ENCODE measurements at places on chromosomes 6 and 20. TPM values are rescaled to one million over a fixed set of nuclear protein-coding genes. Genes with fewer than 3 reads are reported as not detected.
A peak's percentile ranks its signal among the peaks of the same experiment; 100 is the strongest.

DNA sequence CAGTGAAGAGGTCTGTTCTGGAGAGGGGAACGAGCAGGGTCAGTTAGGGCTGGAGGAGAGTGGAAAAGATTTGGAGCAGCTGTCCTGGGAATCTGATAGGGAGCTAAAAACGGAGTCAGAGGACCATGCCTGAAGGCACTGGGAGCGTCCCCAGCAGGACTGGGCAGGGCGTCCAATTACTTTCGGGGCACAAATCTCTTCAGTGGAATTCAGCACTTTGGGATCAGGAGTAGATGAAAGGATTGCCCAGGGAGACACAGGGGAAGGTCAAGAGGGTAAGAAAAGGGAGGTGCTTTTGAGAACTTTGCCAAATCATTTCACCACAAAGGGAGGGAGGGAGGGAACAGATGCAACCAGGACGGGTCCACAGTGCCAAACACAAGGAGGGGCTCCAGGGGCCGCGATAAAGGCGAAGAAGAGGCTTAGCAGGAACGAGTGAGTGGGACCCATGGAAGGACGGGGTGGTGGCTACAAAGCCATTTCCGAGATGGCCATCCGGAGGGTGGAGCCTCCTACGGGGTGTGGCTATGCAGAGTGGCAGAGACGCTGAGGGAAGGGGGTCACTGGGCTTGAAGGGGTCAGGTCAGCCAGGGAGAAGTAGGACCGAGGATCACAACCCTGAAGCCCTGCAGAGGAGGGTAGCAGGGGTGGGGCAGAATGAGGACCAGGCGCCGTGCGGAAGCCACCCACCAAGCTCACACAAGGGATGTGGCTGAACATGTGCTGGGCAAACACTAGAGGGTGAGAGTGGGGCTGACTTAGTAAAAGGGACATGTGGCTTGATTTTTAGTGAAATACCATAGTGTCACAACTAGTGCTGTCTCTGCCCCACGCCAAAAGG lies 180.0 kb upstream of the RREB1 start:
- no peaks in the 10 kb centered on the region for H3K36me3 ChIP-seq
- peak overlapping the region; percentile 43 for H3K4me3 ChIP-seq
- H3K27me3 ChIP-seq, result no peaks in the 10 kb centered on the region
- peak; percentile 45 for DNase-seq
- peak overlapping the region; percentile 78 for H3K27ac ChIP-seq

DNA sequence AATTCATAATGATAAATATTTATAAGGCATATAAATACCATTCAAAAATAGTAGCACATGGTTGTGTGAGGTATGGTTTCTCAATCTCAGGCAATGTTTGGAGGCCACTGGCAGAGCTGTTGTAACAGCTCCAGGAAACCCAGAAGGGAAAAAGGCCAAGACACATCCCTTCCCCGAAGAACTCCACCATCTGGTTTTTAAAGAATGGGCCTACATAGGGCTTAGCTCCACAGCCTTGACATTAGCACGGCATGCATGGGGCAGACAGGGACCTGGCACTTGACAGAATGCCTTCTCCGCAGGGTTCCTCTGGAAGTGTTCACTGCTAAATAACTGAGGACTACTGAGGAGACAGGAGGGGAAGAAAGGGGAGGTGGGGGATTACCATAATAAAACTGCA lies 16.1 kb upstream of the FOXO3 start:
- DNase-seq, result no peak
- no peaks in the 10 kb centered on the region for H3K36me3 ChIP-seq
- no peaks in the 10 kb centered on the region for H3K27me3 ChIP-seq
- H3K4me1 ChIP-seq, result no peaks in the 10 kb centered on the region
- H3K4me3 ChIP-seq, result no peak overlapping the region
- H3K27ac ChIP-seq, result no peak overlapping the region

GRCh38 chr6:156451726-156452125 lies 325.5 kb upstream of the ARID1B start:
- H3K4me1 ChIP-seq, result no peaks in the 10 kb centered on the region
- no peaks in the 10 kb centered on the region for H3K36me3 ChIP-seq
- no peak overlapping the region for H3K4me3 ChIP-seq

DNA sequence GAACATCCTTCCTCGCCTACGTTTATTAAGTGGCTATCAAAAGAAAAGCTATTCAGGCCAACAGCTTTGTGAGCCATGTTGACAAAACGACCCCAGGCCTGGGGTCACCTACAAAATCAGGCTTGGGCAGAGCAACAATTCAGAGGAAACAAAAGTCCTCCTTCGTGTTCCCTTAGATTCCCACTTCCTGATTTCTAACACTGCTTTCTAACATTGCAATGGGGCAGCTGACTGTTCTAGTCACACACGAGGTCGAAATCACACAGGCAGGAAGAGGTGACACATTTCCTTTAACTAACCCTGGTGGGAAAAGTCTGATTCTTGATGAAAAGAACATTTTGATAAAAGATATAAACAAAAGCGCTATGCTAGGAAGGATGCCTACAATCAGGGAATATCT lies 31.9 kb downstream of the WDR27 start:
- peak overlapping the region; percentile 72 for H3K27ac ChIP-seq
- H3K27me3 ChIP-seq, result no peaks in the 10 kb centered on the region
- DNase-seq, result no peak
- peaks cover 61% of the 10 kb centered on the region for H3K36me3 ChIP-seq

DNA sequence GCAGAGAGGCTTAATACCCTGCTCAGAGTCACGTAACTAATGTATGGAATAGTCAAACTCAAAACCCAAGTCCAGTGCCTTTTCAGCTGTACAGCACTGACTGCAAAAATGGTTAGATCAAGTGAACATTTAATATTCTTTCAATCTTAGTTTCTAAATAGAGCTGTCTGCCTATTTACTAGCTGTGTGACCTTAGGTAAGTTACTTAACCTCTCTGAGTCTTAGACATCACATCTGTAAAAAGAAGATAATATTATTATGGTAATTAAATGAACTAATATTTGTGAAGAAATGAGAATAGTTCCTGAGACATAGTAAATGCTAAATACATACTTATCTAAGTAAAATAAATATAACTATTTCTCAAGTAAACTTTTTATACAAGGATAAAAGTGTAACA lies 235.5 kb downstream of the SAMD5 start:
- no peak overlapping the region for H3K27ac ChIP-seq
- no peak for DNase-seq
- H3K4me3 ChIP-seq, result no peak overlapping the region
- no peaks in the 10 kb centered on the region for H3K36me3 ChIP-seq
- H3K4me1 ChIP-seq, result no peaks in the 10 kb centered on the region
- H3K27me3 ChIP-seq, result no peaks in the 10 kb centered on the region

Gene SPATS1
- not detected for total RNA-seq

Gene FHL5
- 11.8 TPM for total RNA-seq

Gene CDC25B
- 4.1 TPM for total RNA-seq

- H3K27ac ChIP-seq, result peak overlapping the region; percentile 81
- no peak overlapping the region for H3K4me3 ChIP-seq
- peak; percentile 79 for DNase-seq
- H3K4me1 ChIP-seq, result peaks cover 27% of the 10 kb centered on the region
- H3K27me3 ChIP-seq, result no peaks in the 10 kb centered on the region
- H3K36me3 ChIP-seq, result peaks cover 5% of the 10 kb centered on the region
These were observed 14.1 kb upstream of the TCFL5 start for GRCh38 chr20:62875419-62876361.

Gene SYNJ2
- total RNA-seq, result 18.3 TPM

Gene PROCR
- total RNA-seq, result 5.3 TPM

Gene TMEM74B
- 5.1 TPM for total RNA-seq

Gene FAM217B
- 38.3 TPM for total RNA-seq

GRCh38 chr6:167838207-167838748 lies 11.6 kb downstream of the AFDN start:
- H3K27ac ChIP-seq, result no peak overlapping the region
- H3K4me3 ChIP-seq, result no peak overlapping the region
- DNase-seq, result no peak
- no peaks in the 10 kb centered on the region for H3K36me3 ChIP-seq
- peaks cover 30% of the 10 kb centered on the region for H3K4me1 ChIP-seq

DNA sequence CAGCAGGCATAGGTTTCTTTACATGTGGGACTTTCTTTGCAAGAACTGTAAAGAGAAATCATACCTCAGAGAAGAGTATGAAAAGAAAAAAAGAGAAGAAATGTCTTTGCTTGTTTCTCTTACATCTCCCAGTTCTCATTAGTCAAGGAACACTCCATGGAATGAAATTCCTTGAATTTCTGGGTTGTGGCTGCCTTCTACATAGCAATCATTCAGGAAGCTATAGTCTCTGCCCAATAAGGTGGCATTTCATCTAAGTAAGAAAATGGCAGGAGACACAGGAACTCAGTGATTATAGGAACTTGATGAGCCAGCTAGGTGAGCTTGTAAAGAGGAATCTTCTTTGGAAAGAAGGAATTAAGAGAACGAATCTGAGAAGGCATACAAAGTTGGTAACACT lies 197.0 kb upstream of the FKBP1C start:
- H3K27me3 ChIP-seq, result no peaks in the 10 kb centered on the region
- no peak for DNase-seq
- H3K36me3 ChIP-seq, result no peaks in the 10 kb centered on the region
- H3K4me1 ChIP-seq, result no peaks in the 10 kb centered on the region

Gene NHLRC1
- total RNA-seq, result 0.92 TPM

DNA sequence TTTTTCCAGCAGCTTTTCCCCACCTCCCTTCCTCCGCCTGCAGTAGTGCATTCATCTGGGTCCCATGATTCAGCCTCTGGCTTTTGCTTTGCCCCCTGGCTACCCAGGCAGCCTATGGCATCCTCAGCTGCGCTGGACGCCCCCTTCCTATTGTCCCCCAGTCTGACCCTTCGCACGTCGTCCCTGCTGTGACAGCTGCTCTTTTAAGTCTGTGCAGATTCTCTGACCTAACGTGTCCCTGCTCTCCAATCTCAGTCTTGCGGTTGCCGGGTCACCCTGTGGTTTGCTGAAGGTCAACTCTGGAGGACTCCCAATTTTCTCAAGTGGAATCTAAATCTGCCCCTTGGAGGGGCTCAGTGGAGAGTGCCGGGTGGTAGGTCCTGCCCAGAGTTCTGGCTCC lies 294.3 kb downstream of the CDC5L start:
- H3K4me3 ChIP-seq, result no peak overlapping the region
- no peak overlapping the region for H3K27ac ChIP-seq
- DNase-seq, result no peak
- H3K4me1 ChIP-seq, result no peaks in the 10 kb centered on the region
- H3K36me3 ChIP-seq, result no peaks in the 10 kb centered on the region

Gene OR2J3
- not detected for total RNA-seq

Gene NOX3
- not detected for total RNA-seq
